ENCODE measurements at places on chromosomes 4 and X.

GRCh38 chr4:149121023-149121404, 678.8 kb upstream of the NR3C2 start:
- no peak for DNase-seq

- no peak for DNase-seq
Measured at GRCh38 chr4:20095805-20096541, 155.7 kb upstream of the SLIT2 start.

DNA sequence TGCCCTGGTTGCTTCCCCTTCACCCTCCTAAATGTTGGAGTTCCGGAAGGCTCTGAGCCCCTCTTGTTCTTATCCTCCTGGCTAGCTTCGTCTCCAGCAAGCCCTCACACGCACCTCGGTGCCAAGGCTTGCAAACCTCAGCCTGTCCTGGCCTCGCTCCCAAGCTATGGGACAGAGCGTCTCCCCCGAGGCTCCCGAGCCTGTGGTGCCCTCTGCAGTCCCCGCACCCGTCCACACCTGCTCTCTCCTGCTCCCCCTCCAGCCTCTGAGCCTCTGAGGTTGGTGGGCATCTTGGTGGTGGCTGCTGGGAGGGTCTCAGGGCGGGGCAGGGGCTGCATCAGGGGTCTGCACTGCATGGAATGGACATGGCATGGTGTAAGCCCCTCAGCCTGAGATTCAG, 63.2 kb downstream of the TRMT44 start:
- no peak for DNase-seq

DNA sequence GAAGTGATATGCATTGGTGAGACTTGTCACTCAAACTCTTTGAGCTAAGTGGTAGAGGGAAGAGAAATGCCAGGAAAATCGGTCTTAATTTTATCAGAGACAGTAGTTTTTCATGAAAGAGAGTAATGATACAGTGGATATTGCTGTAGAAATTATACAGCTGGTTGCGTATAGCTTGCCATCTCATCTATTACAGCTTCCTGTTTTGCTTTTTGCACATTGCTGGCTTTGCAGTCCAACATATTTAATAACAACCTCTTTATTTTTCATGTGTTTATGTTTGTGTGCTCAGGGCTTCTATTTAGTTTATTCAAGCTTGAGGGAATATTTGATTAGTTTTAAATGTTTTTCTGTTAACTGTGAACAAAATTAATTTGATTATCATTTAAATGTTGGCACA, 11.5 kb downstream of the SMAD1 start:
- DNase-seq = no peak

GRCh38 chrX:1462596-1463251, 10.0 kb upstream of the ASMTL start:
- DNase-seq = peak; percentile 56

DNA sequence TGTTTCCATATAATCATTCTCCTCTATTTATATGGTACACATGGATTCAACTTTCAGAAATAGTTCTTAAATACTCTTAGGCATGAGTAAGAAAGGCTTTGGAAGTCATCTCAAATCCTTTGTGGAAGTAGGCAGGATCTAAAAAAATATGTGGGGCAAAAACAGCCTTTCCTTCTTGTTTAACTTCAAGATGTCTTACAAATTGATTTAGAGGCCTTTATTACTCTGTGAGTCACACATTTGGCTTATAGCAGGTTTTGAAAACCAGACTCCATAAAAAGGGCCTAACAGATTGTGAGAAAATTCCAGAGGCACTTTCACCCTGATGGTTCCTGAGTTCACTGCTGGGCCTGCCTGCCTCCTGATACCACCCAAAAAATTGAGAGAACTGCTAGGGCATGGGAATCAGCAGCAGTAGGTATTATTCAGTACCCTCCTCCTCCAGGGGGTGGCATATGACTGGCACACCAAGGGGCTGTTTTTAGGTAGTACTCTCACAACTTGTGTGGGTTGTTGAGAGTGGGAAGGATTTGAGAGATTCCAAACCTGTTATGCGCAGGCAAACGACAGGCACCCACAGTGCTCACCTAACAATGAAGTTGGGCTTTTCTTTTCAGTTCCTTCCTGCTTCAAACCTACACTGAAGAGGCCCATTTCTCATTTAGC, 162.7 kb upstream of the MBNL3 start:
- no peak for DNase-seq

GRCh38 chrX:3280706-3281105, 65.7 kb downstream of the MXRA5 start:
- no peak for DNase-seq

DNA sequence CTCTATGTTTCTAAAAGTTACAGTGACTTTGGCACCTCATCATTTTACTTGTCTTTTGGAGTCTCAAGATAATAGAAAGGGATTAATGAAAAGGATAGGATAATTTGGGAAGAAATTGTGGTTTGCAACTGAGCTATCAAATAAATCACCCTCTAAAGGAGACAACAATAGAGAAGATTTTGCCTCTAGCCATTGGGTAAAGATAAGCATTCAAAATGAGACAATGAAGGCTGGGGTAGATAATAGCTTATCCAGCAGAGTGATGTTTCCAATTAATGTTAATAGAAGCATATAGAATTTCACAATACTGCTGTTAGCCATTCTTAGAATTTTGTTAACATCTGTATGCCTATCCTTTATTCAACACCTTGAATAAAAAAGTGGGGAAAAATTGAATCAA, 1177.6 kb downstream of the ADGRL3 start:
- no peak for DNase-seq

DNA sequence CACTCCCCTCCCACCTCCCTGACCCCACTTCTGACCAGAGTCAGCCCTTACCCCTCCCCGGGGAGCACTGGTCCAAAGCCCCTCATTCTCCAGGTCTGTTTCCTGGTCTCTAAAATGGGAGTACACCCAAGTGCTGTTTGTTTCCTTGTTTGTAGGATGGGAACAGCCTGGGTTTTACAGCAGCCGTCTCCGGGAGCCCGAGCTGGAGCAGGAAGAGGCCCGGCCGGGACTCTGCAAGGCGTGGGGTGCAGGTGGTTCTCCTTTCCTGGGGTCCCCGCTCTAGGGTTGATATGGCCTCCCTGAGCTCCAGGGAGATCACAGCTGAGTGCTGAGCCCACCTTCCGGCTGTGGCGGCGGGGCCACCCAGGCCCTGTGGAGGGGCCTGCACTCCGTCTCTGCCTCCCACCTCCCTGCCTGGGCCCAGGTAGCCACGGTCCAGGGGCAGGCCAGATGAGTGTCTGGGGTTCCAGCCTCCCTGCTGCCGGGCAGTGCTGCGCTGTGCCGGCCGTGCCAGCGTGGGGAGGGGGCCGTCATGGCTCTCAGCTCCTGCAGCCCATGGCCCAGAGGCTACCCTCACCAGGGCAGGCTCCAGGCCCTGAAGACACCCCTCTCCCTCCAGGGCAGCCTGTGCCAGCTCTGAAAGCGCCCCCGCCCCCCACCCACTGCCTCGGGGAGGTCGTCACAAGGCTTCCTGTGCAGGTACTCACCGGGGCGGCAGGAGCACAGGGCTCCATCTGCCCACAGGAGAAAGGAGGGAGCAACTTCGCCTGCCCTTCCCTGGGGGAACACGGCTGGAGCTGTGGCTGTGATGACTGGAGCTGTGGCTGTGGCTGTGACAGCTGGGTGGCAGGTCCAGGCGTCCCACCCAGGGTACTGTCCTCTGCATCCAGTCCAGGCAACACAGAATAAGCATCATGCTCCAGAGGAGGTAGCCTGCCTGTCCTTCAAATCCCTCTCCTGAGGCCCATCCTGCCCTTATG, 98.8 kb downstream of the ADRA2C start:
- no peak for DNase-seq

DNA sequence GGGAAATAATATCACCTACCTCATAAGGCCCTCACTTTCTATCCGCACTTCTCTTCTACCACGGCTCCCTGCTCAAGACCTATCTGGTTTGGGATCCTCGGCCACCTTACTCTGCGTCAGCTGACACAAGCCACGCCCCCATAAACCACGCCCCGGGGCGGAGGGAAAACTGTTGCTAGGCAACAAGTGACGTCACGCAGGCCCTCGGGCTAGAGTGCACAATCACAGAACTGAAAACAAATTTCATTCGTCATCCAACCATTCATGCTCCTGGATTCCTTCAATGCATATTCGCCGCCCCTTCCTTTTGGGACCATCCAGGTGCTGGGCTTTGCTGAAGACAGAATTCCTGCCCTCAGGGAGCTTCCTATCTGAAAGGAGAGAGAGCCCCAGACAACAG, 66.3 kb downstream of the SMC1A start:
- no peak for DNase-seq

- no peak for DNase-seq
Measured at GRCh38 chrX:72382202-72382595, 76.5 kb upstream of the CITED1 start.

DNA sequence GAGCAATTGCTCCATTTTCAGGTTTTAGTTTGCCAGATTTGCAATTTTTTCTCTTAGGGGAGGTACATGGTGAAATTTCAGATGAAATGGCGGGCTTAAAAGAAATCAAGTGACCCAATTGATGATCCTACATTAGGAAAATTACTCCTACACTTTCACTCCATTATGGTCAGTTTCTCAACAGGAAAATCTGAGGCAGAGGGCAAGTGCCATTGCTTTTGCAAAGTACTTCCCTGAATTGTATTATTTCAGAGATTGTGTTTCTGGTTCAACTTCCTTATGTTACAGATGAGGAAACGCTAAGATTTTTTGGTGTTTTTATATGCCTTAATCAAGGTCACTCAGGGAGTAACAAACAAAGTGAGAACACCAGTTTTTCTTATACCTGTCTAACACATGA, 302.2 kb downstream of the ARAP2 start:
- no peak for DNase-seq

GRCh38 chr4:182139491-182139890, 103.7 kb upstream of the TENM3 start:
- DNase-seq = no peak

- DNase-seq = no peak
Measured at GRCh38 chrX:138982365-138982764, 270.8 kb upstream of the FGF13 start.

- DNase-seq = no peak
Measured at GRCh38 chrX:68822641-68823410, 6.0 kb upstream of the EFNB1 start.

DNA sequence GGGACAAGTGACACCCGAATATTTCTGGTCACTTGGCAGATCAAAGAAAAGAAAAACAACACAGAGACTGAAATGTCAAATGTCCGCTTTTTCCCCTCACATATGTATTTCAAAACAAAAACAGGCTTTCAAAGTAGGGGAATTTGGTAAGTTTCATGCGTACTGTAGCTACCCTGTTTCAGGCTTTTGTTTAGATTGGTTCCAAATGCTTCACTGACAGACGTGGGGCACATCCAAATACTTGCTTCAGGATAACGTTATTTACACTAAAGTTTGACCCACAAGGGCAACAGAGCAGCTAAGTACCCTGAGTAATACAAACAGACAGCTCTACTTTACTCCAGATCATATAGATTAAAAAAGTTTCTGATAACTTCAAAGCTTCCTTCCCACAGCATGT, 804.5 kb upstream of the POU3F4 start:
- no peak for DNase-seq

DNA sequence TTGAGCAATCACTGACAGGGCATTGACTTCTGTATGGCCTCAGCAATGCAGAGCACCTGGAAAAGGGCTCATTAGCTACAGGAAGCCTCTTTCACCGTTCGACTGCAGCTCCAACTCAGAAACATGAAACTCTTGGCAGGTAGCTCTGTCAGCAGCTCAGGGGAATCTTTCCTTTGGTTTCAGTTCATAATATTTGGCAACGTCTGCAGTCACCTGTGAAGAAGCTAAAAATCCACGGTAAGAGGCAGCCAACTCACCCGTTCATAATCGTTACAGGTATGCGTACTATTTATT, 354.9 kb downstream of the CAMK2D start:
- DNase-seq = no peak

DNA sequence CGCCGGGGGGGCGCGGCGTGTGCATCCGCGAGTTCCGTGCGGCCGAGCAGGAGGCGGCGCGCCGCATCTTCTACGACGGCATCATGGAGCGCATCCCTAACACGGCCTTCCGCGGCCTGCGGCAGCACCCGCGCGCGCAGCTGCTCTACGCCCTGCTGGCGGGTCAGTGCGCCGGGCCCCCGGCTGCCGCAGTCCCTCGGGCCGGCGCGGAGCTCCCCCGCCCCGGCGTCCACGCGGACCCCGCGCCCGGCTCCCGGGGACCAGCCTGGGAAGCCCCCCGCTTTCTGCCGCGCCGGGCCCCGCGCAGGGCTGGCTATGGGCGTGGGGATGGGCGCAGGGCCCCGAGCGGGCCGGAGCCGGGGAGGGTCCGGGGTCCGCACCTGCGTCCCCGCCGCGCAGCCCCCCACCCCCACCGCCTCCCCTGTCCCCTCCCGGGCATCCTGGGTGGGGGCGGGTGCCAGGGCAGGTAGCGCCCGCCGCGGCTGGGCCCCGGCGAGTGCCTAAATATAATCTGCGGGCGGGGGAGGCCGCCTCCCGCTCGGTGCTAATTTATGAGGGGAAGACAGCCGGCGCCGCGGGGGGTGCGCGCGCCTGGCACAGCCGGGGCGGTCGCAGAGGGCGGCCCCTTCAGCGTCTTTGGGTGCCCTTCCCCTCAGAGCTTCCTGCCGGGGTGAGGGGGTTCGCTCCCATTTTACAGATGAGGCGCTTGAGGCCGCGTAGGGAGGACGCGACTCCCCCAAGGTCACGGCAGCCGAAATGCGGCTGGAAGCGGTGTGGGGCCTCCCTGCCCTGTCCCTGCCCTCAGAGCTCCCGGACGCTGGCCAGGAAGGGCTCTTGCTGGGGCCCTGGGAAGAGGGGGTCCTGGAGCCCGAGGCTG, 837 bp downstream of the NAT8L start:
- no peak for DNase-seq

DNA sequence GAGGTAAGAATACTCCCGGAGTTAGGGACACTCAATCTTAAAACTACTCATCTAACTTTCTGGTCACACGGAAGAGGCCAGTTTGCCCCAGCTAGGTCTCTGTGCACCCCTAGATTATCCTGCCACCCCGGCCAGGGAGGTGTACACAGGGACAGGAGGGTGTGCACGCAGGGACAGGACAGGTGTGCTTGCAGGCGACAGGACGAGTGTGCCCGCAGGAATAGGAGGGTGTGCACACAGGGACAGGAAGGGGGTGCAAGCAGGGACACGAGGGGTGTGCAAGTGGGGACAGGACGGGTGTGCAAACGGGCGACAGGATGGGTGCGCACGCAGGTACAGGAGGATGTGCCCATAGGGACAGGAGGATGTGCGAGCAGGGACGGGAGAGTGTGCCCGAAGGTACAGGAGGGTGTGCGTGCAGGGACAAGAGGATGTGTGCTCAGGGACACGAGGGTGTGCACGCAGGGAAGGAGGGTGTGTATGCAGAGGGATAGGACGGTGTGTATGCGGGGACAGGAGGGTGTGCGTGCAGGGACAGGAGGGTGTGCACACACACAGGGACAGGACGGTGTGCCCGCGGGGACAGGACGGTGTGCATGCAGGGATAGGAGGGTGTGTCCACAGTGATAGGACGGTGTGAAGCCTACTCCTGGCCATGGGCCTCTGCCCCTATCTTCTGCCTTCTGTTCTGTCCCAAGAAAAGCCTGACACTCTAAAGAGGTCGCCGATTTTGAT, 4.1 kb downstream of the TMEM271 start:
- DNase-seq = no peak

GRCh38 chrX:49767236-49767635, 61.9 kb upstream of the PAGE4 start:
- DNase-seq = no peak
